Panc1 (cell line): ENCODE measurements at places on chromosomes 2 and 18.

DNA sequence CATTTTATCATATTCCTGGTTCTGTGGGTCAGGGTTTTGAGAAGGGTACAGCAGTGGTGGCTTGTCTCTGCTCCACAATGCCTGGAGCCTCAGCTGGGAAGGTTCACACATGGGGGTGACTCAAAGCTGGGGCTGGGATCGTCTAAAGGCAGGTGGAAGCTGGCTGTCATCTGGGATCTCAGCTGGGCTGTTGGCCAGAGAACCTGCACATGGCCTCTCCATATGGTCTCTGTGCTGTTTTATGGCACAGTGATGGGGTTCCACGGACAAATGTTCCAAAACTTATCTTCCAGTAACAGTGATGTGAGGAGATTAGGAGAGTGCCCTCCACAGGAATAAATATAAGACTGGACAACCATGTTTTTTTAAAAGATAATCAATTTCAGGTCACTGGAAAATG is 191.4 kb downstream of the SS18 start:
- no peak for DNase-seq

DNA sequence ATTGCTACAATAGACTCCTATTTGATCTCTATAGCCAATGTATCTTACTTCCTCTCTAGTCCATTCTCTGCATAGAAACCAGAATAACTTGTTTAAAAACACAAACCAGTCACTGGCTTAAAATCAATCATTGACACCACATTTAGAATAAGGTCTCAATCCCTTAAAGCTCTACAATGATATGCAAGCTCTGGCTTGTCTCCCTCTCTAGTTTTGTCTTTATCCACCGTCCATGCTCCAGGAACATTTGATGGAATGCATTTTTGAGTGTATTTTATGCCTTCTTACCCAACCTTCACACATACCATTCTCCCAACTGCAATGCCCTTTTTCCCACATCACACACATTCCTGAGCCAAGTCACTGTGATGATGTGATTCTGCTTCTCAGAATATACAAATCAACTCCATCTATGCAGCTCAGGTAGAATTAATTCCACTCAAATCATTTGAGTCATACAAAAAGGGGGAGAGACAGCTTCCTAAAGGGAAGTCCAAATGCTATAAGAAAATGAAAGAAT is 1107.2 kb downstream of the DPP10 start:
- DNase-seq: no peak

GRCh38 chr2:159811232-159811631 is 13.2 kb upstream of the CD302 start:
- DNase-seq: no peak

DNA sequence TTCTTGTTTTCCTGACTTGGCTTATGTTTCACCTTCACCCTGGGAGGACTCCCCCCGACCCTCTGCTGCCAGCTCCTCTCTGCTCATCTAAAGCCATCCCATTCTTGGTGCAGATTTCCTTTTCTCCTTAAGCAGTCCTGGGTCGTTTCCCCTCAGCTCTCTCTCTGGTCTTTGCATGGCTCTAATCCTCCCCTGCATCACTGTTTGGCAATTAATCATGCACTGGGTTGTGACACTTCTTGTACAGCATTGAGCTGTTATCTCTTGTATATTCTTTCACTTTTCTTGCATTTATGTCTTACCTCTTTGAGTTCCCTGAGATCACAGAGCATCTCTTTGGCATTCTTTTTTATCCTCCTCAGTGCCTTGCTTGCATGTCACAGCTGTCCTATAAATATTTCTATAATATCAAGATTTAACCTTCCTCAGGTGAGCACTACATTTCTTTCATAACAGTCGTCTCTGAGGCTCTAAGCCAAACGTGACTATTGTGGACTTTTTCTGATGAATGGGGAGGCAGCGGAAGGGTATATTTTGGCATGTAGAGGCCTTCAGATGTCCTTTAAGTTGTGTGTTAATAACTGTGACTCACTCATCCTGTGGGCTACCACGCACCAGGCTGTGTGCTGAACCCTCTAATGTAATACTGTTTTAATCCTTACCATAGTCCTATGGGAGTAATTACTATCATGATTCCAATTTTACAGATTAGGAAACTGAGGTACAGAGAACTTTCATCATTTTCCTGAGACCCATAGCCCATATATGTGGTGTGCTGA is 507.5 kb downstream of the SLC4A3 start:
- DNase-seq: no peak

- no peak for DNase-seq
Measured at GRCh38 chr18:28523758-28524475, 347.0 kb upstream of the CDH2 start.

- DNase-seq: no peak
Measured at GRCh38 chr2:164917296-164917903, 37.9 kb downstream of the SLC38A11 start.

GRCh38 chr18:26357960-26358359 is 131.7 kb downstream of the TAF4B start:
- DNase-seq: no peak

DNA sequence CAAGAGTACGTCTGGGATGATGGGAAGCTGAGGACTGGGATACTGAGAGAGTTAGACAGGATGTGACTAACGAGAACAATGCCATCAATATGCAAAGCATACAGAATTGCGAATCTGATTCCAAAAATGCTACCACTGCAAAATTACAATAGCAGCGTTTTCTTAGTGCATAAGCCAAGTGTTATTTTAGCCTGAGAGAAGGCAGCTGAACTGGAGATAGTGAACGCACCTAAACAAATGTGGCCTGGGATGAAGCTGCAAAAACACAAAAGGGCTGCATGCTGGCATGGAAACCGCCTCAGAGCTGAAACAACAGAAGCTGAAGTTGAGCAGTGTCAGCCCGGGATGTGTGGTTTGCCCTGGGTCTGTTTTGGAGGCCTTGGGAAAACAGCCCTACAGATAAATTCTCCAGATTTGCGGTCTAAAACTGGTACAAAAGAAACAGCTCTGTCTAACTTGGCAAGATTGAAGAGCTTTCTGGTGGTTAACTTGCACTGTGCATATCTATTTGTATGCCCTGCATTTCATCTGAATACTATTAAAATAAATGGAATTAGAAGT is 45.5 kb downstream of the LYPD6 start:
- DNase-seq: no peak

DNA sequence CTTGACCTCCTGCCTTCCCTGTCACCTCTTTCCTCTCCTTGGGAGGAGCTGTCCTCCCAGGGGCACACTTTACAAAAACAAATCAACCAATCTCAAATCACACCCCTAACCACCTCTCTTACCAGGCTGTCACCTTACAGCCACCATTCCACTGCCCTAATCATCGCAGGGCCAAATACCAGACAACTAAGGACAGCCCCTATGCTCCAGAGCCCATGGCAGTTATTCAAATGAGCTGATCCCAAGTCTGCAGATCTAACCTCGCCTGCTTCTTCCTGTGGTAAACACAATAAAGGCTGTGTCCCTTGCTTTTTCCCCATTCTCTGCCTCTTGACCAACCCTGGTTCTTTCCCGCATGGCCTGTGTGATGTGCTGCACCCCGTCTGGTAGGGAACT is 154.2 kb upstream of the CNTNAP5 start:
- no peak for DNase-seq

- no peak for DNase-seq
Measured at GRCh38 chr18:49142216-49142615, 191.5 kb upstream of the SMAD7 start.
